DND-41 (cell line): ENCODE measurements at places on chromosomes 6 and 20.
A peak's percentile ranks its signal among the peaks of the same experiment; 100 is the strongest.

- no peaks in the 10 kb centered on the region for H3K4me1 ChIP-seq
- no peaks in the 10 kb centered on the region for H3K36me3 ChIP-seq
- H3K27ac ChIP-seq, result no peak overlapping the region
These were observed 222.4 kb downstream of the TSHZ2 start for GRCh38 chr20:53194306-53195290.

DNA sequence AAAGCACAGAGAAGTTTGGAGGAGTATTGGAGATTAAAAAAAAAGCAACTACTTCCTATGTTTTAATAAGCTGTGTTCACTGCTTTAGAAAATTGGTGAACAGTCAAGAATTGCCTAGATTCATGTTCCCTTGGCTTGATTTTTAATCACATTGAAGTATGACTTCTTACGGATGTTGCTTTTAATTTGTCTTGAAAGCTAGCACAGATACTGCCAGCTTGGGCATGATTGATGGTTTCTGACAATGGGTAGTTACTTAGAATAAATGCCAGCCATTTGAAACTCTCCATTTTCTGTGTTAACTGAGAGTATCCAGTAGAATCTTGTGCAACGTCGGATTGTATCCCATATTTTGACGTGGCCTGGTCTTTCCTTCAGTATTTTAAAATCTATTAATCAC, 178.0 kb downstream of the DTNBP1 start:
- no peak overlapping the region for H3K4me3 ChIP-seq
- no peaks in the 10 kb centered on the region for H3K4me1 ChIP-seq
- no peaks in the 10 kb centered on the region for H3K27me3 ChIP-seq
- H3K36me3 ChIP-seq, result peaks cover 29% of the 10 kb centered on the region

DNA sequence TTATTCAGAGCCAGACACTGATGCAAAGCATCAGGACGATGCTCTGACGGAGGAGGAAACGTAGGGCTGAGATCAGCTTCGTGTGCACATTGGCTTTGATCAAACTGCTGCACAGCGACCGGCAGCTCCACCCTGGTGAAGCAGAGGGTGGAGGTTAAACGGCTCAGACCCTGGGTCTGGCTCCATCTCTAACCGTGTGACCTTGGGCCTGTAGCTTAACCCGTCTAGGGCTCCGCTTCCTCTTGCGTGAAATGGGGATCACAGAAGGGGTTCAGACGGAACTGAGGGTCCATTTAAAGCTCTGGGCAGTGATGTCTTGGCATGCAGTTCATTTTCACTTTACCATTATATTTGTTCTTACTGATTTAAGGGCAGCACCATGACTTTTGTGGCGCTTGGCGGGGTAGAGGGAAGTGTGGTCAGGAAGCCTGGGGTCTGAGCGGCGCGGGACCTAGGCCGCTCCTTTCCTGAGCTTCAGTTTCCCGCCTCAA, 644 bp downstream of the RBL1 start:
- H3K36me3 ChIP-seq, result peaks cover 49% of the 10 kb centered on the region
- H3K27ac ChIP-seq, result peak overlapping the region; percentile 99
- H3K4me3 ChIP-seq, result peak overlapping the region; percentile 60
- H3K27me3 ChIP-seq, result no peaks in the 10 kb centered on the region
- peak; percentile 69 for DNase-seq

DNA sequence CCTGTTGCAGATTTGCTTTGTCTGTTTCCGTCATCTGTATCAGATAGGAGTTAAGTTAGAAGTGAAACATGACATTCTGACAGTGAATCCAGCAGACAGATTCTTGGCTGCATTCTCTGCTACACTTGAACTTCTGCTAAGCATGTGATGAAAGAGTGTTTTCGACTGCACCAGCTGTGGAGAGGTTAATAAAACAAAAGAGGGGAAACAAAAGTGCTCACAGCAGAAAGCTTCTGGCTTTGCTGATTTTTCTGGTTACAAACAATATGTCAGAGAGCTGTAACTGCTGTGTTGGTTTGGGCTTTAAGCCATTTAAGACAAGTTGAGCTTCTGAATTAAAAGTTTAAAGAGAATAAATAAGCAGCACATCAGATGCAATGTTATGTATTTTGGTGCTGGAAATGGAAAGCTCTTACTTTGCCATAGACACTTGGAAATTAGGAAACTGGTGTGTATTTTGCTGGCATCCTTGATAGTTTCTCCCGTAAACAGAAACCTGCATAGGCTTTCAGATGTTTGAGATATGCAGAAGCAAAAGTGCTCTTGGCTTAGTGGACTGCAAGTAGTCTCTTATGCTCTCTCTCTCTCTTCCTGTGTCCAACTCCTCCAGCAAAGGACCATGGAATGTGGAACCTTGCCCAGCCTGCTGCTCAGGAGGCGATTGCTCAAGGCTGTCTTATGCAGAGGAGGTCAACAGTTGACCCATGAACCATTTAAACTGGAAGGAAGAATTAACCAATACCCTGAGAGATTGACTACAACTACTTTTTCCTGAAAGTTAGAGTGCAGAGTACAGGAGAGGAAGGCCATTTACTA, 104.9 kb downstream of the RPS12 start:
- no peak overlapping the region for H3K27ac ChIP-seq
- DNase-seq, result no peak
- no peaks in the 10 kb centered on the region for H3K4me1 ChIP-seq
- H3K36me3 ChIP-seq, result no peaks in the 10 kb centered on the region
- no peaks in the 10 kb centered on the region for H3K27me3 ChIP-seq
- H3K4me3 ChIP-seq, result no peak overlapping the region

DNA sequence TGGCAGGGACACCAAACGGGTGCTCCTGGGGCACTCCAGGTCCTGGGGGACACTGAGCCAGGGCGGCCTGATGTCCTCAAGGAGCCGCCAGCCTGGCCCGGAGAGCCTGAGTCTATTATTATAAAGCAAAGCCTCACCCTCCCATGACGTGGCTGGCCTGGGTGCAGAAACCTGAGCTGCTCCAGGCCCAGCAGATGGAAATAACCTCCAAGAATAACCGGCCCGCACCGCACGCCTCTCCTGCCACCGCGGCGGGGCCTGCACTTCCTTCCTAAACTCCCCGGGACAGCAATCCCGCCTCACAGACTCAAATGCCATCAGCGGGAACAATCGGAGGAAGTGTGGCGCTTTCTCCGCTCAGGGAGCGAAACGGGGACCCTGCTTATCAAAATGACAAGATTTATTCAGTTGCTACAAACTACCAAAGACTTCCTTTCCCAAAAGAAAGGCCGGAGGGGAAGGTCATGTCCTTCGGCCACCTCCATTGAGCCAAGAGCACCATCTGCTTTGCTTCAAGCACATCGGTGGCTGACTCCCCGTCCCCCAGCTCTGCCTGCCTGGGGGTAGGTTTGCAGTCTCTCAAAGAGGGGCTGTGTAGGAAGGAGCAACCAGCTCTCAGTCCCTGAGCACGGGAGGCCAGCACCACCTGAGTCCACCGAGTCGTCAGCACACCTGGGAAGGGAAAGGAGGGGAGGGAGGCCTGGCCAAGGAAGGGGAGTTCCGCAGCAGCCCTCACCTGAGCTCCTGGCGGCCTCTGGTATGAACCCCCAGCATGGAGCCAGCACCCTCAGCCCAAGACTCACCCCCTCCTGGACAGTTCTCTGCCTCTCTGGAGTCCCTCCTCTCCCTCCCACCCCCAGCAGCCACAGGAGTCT, 78.6 kb upstream of the QKI start:
- H3K36me3 ChIP-seq, result no peaks in the 10 kb centered on the region
- H3K4me1 ChIP-seq, result no peaks in the 10 kb centered on the region
- no peak for DNase-seq
- H3K27me3 ChIP-seq, result no peaks in the 10 kb centered on the region
- no peak overlapping the region for H3K27ac ChIP-seq
- no peak overlapping the region for H3K4me3 ChIP-seq

GRCh38 chr6:78505178-78505577, 362.2 kb upstream of the IRAK1BP1 start:
- no peaks in the 10 kb centered on the region for H3K27me3 ChIP-seq
- no peaks in the 10 kb centered on the region; the same call in 1 of the 2 replicates for H3K4me1 ChIP-seq
- H3K4me3 ChIP-seq, result no peak overlapping the region
- DNase-seq, result no peak
- no peak overlapping the region for H3K27ac ChIP-seq

GRCh38 chr20:15708984-15709598, 864.2 kb downstream of the KIF16B start:
- peak; percentile 42 for DNase-seq
- H3K36me3 ChIP-seq, result no peaks in the 10 kb centered on the region
- peaks cover 3% of the 10 kb centered on the region for H3K27me3 ChIP-seq
- no peak overlapping the region for H3K4me3 ChIP-seq
- H3K27ac ChIP-seq, result no peak overlapping the region
- no peaks in the 10 kb centered on the region for H3K4me1 ChIP-seq

DNA sequence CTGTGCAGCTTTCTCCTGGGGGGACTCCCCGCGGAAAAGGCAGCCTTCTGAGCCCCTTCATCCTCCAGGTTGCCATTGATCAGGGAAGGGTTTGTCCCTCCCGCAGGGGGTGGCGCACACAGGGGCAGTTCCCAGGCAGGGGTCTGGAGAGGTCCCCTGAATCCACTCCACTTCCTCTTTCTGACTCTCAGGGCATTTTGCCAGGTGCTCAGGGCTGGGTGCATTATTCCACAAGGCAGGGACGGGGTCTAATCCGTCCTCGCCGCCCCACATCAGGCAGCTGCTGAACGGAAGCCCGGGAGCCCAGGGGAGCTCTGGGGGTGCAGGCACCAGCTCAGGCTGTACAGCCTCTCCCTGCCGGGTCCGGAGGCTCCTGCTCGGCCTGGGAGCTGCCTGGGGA, 180.9 kb downstream of the TTLL2 start:
- H3K27me3 ChIP-seq, result no peaks in the 10 kb centered on the region
- H3K27ac ChIP-seq, result no peak overlapping the region
- no peak for DNase-seq
- H3K4me3 ChIP-seq, result no peak overlapping the region
- no peaks in the 10 kb centered on the region for H3K36me3 ChIP-seq
- H3K4me1 ChIP-seq, result no peaks in the 10 kb centered on the region
